ENCODE measurements at places on chromosomes 16 and 17.

- DNase-seq: no peak
Measured at GRCh38 chr16:8848231-8848938, 20.4 kb downstream of the CARHSP1 start.

- no peak for DNase-seq
Measured at GRCh38 chr16:81483064-81483969, 38.7 kb downstream of the CMIP start.

DNA sequence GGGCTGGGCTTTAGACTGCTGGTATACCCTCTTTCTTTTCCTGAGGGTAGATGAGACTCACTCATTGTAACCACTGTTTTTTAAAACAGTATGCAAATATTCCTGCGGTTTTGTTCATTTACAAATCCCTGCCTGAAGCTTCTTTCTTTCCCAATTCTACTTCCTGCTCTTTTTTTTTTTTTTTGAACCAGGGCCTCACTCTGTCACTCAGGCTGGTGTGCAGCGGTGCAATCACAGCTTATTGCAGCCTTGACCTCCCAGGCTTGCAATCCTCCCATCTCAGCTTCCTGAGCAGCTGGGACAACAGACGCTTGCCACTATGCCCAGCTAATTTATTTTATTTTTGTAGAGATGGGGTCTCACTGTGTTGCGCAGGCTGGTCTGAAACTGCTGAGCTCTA is 8.0 kb upstream of the SULT1A1 start:
- DNase-seq: no peak

GRCh38 chr17:78131172-78132083 is 857 bp downstream of the TMC8 start:
- DNase-seq: no peak

- no peak for DNase-seq
Measured at GRCh38 chr17:75498039-75498725, 17.2 kb downstream of the CASKIN2 start.

Measured in iPS-NIHi11 (cell line).